ENCODE measurements at places on chromosomes 6 and 20.
A peak's percentile ranks its signal among the peaks of the same experiment; 100 is the strongest.

GRCh38 chr6:61940919-61941318 is 345.1 kb downstream of the KHDRBS2 start:
- DNase-seq = no peak

DNA sequence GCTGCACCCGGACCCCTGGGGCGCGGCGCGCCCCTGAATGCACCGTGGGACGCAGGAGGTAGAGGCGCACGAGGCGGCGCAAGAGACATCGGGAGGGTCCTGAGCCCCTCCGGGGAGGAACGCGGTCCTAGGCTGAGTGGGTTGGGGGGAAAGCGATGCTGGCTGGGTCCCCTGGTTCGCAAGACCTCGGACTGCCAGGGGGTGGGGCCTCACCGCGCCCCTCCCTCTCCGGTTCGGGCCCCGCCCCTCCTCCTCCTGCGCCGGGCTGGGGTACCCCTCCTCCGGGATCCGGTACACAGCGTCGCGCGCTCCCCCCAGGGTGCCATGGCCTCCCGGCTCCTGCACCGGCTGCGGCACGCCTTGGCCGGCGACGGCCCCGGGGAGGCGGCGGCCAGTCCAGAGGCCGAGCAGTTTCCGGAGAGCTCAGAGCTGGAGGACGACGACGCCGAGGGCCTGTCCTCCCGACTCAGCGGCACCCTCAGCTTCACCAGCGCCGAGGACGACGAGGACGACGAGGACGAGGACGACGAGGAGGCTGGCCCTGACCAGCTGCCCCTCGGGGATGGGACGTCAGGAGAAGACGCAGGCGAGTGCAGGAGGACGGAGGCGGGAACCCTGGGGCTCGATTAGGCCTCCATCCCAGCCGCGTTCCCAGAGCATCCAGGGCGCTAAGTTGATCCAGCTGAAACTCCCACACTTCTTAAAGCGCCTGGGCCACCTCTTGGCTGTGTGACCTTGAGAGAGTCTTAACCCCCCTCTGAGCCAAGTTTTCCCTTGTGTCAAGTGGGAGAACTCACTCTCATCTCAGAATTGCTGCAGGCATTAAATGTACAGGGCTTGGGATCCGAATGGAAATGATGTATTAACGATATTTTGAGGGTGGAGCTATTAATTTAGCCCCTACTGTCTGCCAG is 541 bp downstream of the SNX21 start:
- DNase-seq = peak; percentile 71

DNA sequence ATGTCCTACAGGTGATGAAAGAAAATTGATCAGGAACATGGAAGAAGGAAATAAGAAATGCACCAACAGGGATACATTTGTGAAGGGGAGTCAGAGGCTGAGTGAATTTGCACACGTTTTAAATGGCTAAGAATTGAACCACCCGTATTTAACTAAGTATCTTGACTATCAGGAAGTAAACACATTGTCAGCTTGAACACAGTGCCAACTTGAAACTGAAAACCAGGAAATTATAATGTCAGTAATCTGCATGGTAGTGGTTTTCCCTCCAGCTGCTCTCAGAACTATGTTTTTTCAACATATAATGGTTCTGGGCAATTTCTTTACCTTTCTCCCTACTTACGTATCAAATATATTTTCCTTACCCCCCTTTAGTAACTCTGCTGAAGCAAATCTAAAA is 366.5 kb upstream of the POU3F2 start:
- DNase-seq = no peak

DNA sequence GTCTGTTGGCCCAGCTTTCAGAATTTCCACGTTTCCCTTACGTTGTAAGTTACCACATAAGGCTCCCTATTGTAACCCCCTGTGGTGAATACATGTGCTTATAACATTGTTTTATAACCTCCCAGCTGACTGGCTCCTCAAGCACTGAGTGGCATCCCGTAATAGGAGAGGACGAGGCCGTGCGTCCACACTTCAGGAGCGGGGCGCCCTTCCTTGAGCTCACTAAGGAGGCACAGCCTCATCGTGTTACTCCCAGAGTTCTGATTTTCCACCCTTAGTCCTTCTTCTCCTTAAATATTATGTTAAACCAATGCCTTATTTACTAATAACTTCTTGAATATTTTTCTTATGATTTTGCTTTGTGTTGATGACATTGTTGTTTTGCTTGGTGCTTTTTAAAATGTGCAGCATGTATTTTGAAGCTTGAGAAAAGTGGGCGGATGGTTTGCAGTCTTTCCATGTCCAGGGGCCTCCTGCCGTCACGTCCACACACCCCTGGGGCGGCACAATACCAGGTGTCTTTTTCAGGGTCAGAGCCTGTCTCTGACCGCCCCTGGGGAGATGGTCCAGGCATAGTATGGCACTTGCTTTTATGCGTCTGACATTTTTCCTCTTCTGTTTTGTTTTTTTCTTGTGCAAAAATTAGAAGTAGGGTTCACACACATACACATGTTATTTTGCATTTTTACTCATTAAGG is 181.8 kb downstream of the DLL1 start:
- DNase-seq = no peak

DNA sequence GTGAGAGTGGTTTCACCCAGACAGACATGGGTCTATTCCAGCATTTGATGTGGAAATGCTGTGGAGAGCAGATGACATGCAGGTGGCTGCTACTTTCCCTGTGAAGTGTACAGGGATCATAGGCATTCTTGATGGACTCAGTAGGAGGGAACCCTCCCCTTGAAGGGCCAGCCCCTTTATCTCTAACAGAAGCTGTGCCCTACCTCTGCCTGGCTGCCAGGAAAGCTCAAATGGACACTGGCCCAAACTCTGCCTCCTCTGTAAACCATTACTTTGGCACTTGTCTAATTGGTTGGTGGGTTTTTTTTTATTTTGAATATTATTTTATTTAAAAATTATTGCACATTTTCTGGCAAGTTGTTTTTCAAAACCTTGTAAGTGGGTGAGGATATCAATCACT is 106.7 kb upstream of the GGTLC1 start:
- no peak for DNase-seq

- DNase-seq = no peak
Measured at GRCh38 chr6:150673720-150674346, 74.1 kb downstream of the PLEKHG1 start.

DNA sequence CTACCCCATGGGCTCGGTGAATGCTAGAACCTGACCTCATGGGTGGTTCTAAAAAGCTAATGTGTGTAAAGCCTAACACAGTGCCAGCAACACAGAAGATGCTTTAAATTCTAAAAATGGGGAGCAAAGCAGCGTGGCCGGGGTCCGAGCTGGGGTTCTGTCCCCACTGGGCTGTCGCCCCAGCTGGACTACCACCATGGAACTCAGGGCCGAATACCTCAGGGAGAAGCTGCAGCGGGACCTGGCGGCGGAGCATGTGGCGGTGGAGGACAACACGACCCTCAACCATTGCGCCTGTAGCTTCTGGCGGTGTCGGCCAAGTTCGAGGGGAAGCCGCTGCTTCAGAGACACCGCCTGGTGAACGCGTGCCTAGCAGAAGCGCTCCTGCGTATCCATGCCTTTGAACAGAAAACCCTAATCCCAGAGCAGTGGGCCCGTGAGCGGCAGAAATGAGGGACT is 8.4 kb downstream of the SOX4 start:
- DNase-seq = no peak

Measured in ELR (cell line).